RPMI8226 (cell line): ENCODE measurements at places on chromosomes 6 and 20.

GRCh38 chr20:4896971-4897497 lies 104.3 kb downstream of the SLC23A2 start:
- DNase-seq = peak; percentile 91

DNA sequence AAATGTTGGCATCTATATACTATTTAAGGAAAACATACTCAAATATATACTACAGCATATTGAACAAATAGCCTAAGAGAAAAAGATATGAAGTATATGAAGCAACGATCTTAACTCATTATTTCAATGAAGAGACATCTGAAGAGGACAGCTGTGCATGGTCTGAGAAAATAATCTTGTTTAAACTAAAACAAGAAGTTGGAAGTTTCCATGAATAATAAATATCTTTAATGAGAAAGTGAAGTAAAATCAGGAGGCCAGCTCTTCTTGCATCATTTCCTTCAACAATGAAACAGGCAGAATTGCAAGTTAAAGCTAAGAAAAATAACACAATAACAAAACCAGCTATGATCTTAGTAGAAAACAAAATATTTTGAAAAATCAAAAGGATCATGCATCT lies 1265.4 kb upstream of the MAP3K7 start:
- DNase-seq = no peak

- no peak for DNase-seq
Measured at GRCh38 chr20:10271494-10272219, 53.0 kb downstream of the SNAP25 start.

GRCh38 chr6:151242420-151242861 lies 2.7 kb downstream of the AKAP12 start:
- no peak for DNase-seq

GRCh38 chr6:146357578-146358430 lies 185.8 kb upstream of the RAB32 start:
- DNase-seq = peak; percentile 18

- DNase-seq = peak; percentile 58
Measured at GRCh38 chr20:62122654-62123449, 577 bp downstream of the LSM14B start.

DNA sequence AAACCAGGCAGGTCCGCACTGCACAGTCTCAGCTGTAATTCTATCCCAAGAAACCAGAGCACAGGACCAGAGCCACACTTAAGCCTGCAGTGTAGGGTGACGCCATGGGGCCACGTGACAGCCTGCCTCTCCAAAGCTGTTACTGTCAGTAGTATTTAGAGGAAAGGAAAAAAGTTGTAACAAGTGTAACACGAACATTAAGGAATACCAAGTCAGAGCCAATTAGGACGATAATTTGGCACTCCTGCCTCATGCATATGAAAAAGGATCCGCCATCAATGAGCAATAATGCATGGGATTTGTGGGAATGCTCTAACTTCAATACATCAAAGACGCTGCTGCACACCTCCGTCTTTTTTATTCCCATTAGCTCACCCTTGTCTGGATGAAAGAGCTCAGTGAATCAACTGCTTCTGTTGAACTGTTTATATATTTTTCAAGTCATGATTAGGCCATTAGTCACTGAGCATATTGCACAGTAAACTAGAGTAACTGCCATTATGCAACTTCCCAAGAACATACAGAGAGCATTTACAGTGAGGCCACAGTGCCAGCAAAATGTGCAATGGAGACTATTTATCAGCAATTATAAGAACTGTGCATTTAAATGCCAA lies 79.9 kb downstream of the ATXN1 start:
- DNase-seq = no peak

DNA sequence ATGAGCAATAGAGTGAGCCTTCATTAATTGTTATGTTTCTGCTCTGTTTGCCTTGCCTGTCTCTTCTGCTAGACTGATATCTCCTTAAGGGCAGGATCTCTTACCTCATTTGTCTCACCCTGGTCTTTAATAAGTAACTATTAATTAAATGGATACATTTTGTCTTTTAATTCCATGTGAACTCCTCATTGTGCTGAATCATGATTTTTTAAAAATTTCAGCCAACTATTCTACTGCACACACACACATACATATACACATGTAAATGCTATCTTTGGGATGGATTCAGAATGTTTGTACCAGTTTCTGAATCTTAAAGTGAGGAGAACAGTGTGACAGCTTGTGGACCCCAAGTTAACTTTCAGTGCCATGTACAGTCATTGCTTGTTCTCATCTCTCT lies 731.1 kb upstream of the MAP3K7 start:
- no peak for DNase-seq

DNA sequence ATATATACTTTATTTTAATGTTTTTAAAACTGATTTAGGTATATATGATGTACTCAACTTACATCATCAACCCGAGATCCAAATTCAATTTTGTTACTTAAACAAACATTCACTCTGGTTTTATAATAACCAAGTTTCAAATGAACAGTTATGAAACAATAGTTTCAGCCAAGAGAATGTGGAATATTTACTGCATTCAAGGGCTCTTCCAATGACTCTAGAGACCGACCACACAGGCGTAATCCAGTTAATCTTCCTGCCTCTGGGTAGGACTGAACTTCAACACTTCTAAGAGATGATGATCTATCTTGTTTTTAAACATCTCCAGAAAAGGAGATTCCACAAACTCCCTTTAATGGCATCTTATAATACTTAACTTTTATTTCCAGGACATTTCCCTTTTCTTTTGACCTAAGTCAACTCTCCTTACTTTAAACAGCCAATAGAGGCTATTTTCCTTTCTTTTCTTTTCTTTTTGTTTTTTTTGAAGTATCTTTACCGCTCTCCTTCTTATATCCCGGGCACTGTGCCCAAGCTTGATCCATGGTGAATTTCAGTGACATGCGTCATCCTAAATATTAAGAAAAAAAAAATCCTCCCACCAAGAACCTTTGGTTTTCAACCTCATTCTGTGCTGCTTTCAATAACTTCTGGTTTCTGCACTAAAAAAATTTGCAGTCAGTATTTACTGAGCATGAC lies 110.1 kb downstream of the KIF13A start:
- DNase-seq = no peak

DNA sequence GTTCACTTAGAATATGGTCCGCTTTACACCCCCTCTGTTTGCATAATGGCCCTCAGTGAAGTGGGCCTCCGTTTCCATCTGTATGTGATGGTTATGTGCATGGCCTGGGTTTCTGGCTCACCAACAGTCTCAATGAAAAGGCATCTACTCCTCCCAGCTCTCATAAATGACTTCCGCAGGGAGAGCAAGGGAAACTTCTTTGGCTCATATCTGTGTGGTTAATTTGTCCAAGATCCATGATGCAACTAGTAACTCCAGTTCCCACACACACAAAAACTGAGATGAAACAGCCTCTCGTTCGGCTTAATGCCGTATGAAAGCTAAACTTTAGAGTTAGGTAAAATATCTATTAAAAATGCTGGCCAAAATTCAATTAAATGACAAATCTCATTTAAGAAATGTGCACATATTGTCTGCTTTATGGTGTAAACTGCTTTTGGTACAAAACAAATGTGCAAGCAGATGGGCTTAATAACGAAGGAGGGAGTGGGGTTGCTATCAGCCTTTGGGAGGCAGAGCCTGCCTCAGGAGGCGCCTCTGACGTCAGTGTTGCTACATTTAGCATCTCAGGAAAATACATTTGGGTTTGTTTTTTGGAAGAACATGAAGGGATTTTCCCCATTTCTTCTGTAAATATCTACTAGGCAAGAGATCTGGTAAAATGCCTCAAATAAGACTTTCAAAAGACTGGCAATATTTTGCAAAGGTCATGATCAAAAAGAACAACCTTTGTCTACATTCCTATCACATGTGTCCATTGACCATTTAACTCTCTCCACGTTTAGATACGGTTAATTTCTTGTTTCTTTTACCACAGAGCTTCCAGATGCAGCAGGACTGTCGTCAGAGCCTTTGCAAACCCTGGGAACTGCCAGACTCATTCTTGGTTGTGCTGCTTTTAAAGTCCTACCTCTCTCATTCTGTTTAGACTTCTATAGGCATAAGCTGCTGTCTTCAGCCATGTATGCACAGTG lies 96.8 kb downstream of the ARMC2 start:
- DNase-seq = no peak

DNA sequence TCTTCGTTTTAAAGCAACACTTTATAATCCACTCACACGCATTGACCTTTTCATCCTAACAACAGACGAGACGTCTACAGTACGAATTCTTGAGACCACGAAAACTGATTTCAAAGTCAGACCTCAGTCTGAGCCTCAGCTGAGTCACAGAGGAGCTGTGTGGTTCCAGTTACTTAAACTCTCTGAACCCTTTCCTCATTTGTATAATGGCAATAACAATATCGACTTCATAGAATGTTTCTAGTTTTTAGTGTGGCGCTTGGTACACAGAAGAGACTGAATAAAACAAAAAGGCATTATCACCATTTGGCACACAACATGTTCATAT lies 236.9 kb downstream of the ATXN1 start:
- no peak for DNase-seq
